ENCODE measurements at places on chromosomes 7 and 10.
A peak's percentile ranks its signal among the peaks of the same experiment; 100 is the strongest.

DNA sequence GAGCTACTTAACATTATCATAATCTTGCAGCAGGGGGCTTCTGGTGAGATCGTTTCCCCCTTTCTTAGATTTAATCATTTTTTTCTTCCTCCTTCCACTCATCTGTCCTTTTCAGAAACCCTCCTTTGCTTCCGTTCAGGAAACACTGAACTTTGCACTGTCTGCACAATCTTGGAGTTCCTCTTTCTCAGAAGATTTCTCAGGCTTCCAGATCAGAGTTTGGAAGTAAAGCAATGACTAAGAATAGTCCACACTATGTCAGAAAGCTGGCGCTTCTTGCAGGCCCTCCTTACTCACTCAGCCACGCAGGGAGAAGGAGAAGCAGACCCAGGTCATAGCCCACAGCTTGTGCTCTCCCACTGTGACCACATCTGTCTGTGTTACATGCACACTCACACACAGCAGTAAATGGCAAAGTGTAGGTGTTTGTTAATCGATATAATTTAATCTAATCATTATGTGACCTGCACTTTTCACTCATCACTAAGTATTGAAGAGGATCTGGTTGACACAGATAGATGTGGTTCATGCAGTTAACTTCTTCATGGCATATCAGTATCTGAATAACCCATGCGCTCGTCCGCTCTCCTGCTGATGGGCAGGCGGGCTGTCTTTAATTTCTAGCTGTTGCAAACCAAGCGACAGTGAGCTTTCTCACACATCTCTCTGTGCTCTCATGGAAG, 30.2 kb downstream of the ALOX5 start:
- DNase-seq: peak; percentile 88

DNA sequence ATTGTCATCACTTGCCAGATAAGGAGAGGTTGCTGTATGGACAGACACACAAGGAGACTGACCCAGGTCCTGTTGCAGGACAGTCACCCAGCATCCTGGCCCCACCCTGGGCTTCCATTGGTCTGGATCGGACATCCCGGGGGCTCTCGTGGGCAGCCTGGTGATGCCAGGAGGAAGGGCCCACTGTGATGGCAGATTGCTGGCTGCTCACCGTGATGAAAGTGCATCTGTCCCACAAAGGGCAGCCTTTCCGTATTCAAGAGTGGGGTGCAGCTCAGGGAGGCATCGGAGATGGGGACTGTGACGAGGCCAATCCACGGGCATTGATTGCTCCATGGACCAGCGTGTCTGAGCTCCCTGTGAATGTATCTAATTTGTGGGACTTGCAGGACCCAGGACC, 41.3 kb downstream of the PRKAG2 start:
- DNase-seq: no peak

DNA sequence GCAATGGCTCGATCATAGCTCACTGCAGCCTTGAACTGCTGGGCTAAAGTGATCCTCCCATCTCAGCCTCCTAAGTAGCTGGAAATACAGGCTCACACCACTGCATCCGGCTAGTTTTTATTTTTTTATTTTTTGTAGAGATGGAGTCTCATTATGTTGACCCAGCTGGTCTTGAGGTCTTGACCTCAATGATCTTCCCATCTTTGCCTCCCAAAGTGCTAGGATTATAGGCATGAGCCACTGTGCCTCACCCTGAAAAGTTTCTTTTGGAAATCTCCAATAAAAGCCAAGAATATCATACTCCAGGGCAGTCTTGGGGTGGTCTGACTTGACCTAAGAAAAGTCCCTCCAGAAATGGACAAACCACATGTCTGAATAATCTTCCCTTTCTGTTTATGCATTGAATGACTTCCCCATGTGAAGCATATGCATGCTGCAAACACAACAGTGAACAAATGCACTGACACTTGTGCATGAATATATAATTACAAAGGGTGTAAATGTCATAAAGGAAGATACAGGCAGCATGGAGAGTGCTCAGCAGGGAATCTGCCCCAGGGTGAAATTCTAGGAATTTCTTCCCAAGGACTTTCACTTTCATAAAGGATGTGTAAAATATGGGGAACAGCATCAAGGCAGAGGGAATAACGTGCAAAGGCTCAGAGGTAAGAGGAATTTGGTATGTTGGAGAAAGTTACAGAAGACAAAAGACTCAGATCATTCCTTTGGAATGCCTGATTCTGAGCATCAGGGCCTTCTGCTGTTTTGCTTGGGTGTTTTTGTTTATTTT, 142.4 kb upstream of the LYZL1 start:
- no peak for DNase-seq

DNA sequence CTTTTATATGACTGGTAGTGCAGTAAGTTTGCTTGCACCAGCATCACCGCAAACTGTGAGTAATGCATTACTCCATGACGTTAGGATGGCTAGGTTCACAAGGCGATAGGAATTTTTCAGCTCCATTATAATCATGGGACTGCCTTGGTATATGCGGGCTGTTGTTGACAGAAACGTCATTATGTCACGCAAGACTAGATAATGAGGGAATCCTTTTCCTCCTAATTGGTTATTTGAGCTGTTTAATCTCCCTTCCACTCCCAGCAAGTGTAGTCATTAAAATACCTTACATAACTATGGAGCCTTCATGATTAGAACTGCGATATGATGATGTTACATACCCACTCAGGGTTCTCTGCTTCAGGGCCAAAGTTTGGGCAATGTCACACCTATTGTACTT, 17.3 kb downstream of the KLLN start:
- DNase-seq: no peak

DNA sequence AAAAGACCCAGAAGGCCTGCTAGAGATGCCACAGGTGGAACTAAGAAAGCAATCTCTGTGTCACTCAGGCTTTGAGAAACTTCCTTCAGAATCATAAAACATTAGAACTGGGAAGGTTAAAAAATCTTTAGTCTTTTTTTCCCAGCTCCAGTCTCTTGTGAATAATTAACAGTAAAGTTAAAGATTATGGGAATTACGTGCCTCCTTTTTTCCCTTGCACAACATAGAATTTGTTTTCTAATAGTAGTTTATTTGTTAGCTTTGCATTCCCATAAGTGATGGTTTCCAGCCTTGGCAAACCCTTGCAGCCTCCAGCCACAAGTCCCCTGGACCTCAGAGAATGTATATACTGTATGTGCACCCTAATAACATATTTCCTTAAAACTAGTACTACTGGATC, 128.3 kb downstream of the TPST1 start:
- DNase-seq: no peak

- peak; percentile 82 for DNase-seq
Observed at GRCh38 chr10:11993834-11994468, 48.7 kb downstream of the UPF2 start.

- no peak for DNase-seq
Observed at GRCh38 chr10:86042161-86042560, 324.4 kb downstream of the GRID1 start.

DNA sequence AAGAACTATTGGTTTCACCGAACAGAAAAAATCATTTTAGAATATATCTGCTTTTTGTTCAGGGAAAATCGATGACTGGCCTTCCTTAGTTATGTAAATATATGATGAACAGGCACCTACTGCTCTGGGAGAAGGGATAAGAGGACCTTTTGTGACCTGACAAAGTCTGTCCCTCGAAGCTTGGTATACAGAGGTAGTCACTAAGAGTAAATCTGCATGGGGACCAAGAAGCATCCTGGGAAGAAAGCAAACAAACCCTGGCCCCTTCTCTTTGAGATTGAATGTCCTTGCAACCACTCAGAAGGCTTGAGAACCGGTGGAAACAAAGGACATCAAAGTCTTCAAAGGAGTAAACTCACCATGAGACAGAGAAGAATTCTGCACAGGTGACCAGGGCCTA, 52.3 kb downstream of the SKIDA1 start:
- no peak for DNase-seq

GRCh38 chr7:33130184-33130583, 820 bp downstream of the BBS9 start:
- DNase-seq: peak; percentile 20

GRCh38 chr10:129866894-129867293, 97.2 kb downstream of the EBF3 start:
- no peak for DNase-seq

- DNase-seq: no peak
Observed at GRCh38 chr7:80273327-80273726, 138.7 kb downstream of the GNAI1 start.

DNA sequence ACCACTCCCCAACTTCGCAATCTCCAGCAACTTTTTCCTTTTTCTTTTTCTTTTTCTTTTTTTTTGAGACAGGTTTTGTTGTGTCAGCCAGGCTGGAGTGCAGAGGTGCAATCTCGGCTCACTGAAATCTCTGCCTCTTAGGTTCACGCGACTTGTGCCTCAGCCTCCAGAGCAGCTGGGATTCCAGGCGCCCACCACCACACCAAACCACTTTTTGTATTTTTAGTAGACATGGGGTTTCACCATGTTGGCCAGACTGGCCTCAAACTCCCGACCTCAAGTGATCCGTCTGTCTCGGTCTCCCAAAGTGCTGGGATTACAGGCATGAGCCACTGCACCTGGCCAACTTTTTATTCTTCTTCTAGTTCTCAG, 55.0 kb downstream of the KIAA1549 start:
- no peak for DNase-seq

- DNase-seq: no peak
Observed at GRCh38 chr7:157817433-157817832, 480.6 kb downstream of the DNAJB6 start.

DNA sequence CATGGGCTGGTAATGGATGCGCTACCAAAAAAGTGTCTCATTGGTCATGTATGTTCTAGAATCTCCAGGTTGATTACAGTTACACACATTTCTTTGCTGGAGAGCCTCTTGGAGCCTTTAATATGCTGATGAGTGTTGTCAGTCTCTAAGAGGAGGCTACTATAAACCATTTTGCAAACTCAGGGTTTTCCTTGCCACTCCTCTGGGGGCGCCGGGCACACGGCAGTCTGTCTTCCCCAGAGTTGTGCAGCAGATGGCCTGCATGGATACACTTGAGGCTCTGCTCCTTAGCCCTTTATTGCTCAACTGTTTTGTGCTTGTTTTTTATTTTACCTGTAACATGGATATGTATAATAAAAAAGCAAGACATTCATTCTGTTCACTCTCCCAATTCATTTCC, 196.5 kb downstream of the ACTR3B start:
- peak; percentile 7 for DNase-seq

DNA sequence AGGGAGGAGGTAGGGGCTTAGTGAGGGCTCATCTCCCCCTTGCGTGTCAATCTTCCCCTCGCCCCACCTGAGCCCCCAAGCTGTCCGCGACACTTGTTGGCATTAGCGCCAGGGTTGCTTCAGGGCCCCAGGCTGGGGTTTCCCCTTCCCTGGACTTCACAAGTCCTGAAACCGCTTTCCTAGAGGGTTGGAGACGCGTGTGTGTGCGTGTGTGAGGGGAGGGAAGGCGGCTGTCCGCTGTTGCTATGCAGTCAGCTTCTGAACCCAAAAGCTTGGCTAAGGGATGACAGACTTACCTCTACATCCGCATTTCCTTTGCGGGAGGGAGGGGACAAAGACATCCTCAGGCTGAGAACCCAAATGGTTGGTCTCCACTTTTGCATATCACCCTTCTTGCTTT, 803 bp downstream of the GOLGA7B start:
- DNase-seq: no peak

- DNase-seq: no peak
Observed at GRCh38 chr10:101880232-101880573, 36.6 kb upstream of the KCNIP2 start.

GRCh38 chr7:2921653-2922347, 77.7 kb upstream of the GNA12 start:
- DNase-seq: no peak

DNA sequence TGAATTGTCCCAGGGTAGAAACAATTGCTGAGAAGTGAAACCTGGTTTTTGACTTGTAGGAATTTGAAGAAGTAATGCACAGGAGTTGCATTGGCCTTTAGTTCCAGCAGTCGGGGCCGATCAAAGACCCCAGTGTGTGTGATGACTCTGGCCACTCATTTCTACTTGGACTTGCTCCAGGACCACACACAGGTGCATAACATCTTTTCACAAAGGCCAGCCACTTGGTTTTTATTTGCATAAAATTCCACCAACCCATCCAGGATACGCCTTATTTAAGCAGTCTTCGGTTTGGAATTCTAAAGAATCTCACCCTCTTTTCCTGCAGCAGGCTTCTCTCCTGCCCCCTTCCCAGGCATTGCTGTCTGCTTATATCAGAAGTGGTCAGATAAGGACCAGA, 162.0 kb upstream of the HABP2 start:
- no peak for DNase-seq

DNA sequence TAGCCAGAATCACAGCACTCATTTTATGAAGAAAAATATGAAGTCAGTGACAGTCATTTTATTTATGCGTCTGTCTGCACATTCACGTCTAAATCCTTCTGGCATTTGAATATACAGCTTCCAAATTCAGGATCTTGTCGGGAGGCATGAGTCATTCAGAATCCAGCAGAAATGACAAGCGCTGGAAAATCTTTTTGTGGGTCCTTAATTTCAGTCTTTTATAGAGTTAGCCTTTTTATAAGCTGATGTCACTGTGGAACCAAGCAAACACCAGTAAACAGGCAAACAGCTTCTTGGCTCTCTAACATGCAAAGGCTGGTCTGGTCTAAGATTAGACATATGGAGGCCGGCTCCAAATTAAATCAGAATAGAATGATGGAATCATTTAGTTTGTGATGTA, 388.2 kb upstream of the TEX47 start:
- no peak for DNase-seq

DNA sequence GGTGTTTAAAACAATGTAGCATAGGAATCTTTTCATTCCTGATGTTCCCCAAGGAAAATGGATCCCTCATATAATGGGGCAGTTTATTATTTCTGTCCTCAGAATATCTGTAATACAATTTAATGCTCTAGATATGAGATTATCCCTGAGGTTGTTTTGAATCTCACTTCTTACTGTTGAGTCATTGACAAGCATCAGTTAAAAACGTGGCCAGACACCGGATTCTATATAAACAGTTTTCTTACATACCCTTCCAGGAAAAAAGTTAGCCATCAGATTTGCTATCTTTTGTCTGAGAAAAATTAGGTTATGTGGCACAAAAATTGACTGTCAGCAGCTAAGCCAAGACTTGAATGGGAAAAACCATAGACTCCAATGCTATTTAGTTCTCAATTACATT, 539.8 kb upstream of the CELF2 start:
- no peak for DNase-seq

GRCh38 chr10:75108684-75109458, 2.6 kb upstream of the SAMD8 start:
- DNase-seq: peak; percentile 36

DNA sequence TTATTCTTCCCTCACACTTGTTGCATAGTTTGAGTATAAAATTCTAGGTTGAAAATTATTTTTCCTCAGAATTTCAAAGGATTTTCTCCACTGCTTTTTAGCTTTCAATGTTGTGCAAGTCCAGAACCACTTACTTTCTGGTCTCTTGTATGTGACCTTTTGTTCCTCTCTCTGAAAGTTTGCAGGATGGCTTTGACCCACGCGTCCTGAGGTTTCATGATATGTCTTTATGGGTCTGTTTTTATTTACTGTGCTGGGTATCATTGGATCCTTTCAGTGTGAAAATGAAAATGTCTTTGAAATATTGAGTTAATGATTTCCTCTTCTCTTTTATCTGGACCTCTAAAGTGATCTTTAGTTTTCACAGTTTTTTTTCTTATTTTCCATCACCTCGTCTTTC, 38.5 kb downstream of the C1GALT1 start:
- no peak for DNase-seq
